ENCODE measurements at places on chromosomes 4 and X.

GRCh38 chrX:100931925-100932285 is 3.2 kb upstream of the XKRX start:
- DNase-seq, result no peak

DNA sequence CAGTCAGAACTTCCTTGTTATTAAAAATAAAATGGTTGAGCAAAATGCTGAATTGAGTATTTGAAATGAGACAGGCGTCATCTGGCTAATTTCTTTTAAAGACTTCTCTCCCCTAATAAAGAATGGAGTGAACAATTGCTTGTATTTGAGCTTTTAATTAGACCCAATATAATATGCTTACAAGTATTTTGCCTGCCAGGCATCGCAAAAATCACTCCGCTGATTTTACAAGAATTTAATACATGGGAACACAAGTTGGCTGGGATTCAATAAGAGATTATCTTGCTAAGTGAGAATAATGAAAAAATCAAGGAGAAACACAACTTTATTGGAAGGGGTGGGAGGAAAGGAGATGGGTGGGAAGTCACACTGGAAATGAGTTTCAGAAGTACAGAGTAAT is 52.3 kb downstream of the KLF3 start:
- DNase-seq, result peak; percentile 31

- no peak for DNase-seq
Measured at GRCh38 chr4:36322921-36323354, 41.5 kb downstream of the DTHD1 start.

DNA sequence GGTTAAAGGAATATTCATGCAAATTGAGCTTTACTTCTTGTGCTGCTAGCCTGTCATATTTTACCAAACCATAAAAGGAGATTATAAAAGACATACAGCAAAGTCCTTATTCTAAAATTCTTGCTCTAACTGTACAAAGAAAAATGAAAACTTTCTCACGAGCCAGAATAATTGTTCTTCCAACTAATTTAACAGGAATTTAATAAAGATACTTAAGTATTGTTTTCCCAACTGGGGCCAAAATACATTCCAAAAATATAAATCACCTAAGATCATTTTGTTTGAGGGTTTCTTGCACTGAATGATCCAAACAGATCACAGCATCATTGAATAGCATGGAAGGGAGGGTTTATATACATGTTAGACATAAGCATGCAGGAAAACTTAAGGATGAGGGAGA is 127.1 kb upstream of the PCDH18 start:
- no peak for DNase-seq

GRCh38 chr4:139791681-139792080 is 126.1 kb downstream of the MGST2 start:
- DNase-seq, result no peak

DNA sequence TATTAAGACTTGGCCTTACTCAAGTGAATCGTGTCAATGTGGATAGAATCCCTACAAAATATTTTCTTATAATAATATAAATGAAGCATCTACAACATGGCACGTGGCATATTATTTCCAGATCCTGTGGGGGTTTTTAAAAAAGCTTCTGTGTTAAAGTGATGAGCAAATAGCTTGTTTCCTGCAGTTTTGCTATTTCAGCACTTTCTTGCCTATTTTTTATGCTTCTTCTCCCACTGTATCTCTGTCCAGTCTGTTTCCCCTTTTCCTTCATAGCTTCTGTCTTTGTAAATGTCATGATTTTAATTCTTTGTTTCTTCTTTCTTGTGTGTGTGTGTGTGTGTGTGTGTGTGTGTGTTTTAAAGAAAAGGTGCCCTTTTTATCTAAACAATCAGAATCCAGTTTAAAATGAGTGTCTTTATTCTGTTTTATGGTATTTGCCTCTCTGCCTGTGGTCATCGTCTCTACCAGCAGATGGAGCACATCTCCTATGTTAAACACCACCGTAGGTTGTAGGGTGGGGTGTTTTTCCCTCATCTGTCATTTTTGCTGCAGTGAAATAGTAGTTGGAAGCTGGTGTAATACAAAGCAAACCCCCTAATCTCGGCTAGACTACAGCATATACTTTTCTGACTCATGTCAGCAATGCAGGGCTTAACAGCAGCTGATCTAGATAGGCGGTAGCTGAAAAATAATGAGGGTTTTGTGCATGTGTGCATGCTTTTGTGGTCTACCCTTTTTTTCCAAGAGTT is 33.1 kb downstream of the FTHL17 start:
- peak; percentile 63 for DNase-seq

- no peak for DNase-seq
Measured at GRCh38 chr4:23837371-23837770, 52.5 kb downstream of the PPARGC1A start.

DNA sequence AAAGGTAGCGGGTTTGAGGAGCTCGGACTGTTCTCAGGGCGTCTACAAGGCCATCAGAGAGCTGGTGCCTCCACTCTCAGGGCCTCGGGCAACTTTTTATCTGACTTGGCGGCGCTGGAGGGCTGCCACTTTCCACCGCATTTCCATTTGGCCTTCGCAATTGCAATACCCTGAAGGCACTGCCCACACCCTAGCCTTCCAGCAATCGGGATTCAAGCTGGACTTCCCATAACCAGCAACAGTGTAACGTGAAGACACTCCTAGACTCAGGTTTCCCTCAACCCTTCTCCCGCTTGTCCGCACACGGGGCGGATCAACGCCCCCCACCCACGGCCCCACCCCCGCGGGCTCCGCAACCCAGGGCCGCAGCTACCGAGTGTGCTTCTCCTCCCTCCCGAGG is 50.2 kb upstream of the BCOR start:
- no peak for DNase-seq

- no peak for DNase-seq
Measured at GRCh38 chr4:132767901-132768300, 381.2 kb upstream of the PCDH10 start.

DNA sequence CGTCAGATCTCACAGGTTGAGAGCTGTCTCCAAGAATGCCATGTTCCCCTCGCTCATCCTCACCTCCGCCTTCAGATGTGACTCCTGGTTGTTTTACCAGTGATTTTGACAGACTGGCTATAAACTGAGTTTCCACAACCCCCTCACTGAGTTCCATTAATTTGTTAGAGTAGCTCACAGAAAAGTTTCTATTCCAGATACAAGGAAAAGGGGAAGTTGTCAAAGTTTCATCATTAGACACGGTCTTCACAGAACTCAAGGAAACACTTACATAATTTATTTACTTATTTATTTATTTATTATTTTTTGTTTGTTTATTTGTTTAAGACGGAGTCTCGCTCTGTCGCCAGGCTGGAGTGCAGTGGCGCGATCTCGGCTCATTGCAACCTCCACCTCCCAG is 55.7 kb upstream of the IQSEC2 start:
- no peak for DNase-seq

All from A673 (cell line).